ENCODE measurements at places on chromosomes 1 and 21.

DNA sequence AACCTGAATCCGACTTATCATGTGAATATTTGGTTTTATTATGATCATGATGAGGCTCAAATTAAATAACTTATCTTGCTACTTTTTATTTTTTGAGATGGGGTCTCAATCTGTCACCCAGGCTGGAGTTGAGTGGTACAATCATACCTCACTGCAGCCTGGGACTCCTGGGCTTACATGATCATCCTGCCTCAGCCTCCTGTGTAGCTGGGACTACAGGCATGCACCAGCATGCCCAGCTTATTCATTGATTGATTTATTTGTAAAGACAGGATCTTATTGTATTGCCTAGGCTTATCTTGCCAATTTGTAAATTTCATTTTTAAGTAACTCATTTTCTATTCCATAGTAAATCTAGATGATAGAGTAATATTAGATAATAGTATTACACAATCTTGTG lies 84.3 kb downstream of the COL11A1 start:
- DNase-seq: no peak

GRCh38 chr1:59422921-59423575 lies 126.2 kb downstream of the FGGY start:
- DNase-seq: no peak

GRCh38 chr1:9233241-9233941 lies 1.2 kb upstream of the H6PD start:
- DNase-seq: no peak

GRCh38 chr1:67214420-67215174 lies 48.3 kb downstream of the IL23R start:
- no peak for DNase-seq

DNA sequence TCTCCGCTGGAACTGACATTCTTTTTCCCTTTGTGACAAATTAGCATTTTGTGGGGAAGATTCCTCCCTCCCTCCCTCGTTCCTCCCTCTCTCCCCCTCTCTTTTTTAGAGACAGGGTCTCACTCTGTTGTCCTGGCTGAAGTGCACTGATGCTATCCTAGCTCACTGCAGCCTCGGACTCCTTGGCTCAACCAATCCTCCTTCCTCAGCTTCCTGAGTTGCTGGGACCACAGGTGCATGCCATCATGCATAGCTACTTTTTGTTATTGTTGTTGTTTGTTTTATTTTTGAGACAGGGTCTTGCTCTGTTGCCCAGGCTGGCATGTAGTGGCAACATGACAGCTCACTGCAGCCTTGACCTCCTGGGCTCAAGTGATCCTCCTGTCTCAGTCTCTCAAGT lies 6.8 kb upstream of the SKI start:
- no peak for DNase-seq

- no peak for DNase-seq
Observed at GRCh38 chr1:170853302-170853701, 82.0 kb upstream of the MROH9 start.

- no peak for DNase-seq
Observed at GRCh38 chr1:11341901-11342552, 69.0 kb downstream of the UBIAD1 start.

- DNase-seq: peak; percentile 9
Observed at GRCh38 chr1:29628190-29628589, 391.9 kb downstream of the PTPRU start.

- no peak for DNase-seq
Observed at GRCh38 chr1:209650454-209650853, 1.8 kb downstream of the LAMB3 start.
